Astrocyte (in vitro differentiated cells and primary cell): ENCODE measurements at places on chromosomes 2 and 18.
A peak's percentile ranks its signal among the peaks of the same experiment; 100 is the strongest.

GRCh38 chr18:9971313-9971920 is 57.6 kb downstream of the VAPA start:
- peak; percentile 34 for DNase-seq

GRCh38 chr2:222960126-222960525 is 91.9 kb upstream of the KCNE4 start:
- DNase-seq: peak; percentile 69

DNA sequence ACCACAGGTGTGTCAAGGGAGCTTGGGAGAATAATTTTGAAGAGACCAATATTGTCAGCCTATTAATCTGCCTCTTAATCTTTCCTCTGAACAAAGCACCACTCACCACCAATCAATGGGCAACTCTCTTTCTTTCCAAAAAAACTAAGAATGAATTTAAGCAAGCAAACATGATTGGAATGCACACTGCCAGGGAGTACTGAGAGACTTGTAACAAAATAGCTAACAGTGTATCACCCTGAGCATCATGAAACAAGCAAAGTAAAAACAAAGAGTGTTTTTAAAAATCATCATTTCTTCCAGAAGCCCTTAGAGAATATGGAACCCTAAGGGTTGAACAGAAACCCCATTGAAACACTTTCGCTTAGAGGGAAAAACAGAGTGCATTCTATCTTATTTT is 299.7 kb downstream of the DSEL start:
- peak; percentile 11 for DNase-seq

DNA sequence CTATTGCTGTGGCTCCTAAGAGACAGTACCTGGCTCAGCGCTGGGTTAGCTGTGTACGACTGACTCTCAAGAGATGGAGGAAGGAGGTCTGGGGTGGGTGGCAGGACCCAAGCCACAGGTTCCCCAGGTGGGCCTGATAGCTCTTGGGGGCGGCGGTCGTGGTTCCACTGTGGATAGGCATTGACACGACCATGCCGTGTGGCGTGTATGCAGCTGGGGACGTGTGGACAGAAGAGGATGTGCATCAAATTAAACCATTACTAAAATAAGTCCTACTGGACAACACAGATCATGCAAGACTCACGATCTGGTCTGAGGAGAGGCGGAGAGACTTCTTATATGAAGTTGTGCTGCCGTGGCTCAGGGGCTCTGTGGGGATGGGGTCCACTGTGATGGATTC is 78.1 kb downstream of the EMILIN2 start:
- DNase-seq: no peak

GRCh38 chr2:46821600-46821999 is 94.0 kb downstream of the MCFD2 start:
- DNase-seq: no peak

- DNase-seq: no peak
Measured at GRCh38 chr2:83342860-83343329, 1116.2 kb downstream of the SUCLG1 start.

DNA sequence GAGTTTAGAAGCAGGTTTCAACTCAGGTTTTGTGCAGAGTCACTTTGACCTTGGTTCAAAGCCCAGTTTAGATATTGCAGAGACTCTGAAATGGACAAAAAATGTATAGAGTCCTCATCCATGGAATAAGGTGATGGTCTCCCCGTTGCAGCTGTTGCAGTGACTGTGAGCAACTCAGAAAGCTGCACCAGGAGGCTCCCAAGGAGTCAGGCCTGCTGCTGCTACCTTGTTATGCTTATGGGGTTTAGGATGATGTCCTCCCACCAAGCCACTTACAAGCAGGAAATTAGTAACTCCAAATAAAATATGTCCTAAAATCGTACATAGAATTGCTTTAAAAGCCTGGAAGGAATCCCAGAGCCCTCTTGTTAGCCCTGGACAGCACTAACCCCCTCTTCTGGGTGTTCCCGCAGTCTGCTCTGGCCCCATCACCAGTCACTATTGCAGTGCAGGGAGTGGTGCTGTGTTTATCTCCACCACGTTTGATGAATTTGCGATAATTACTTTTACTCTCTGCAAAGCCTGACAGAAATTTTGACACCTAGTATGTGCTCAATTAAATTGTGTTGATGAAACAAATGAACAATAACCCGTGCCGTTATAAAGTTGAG is 189.0 kb downstream of the CNTNAP5 start:
- DNase-seq: no peak

GRCh38 chr18:40555914-40556313 is 1399.1 kb upstream of the PIK3C3 start:
- no peak for DNase-seq

DNA sequence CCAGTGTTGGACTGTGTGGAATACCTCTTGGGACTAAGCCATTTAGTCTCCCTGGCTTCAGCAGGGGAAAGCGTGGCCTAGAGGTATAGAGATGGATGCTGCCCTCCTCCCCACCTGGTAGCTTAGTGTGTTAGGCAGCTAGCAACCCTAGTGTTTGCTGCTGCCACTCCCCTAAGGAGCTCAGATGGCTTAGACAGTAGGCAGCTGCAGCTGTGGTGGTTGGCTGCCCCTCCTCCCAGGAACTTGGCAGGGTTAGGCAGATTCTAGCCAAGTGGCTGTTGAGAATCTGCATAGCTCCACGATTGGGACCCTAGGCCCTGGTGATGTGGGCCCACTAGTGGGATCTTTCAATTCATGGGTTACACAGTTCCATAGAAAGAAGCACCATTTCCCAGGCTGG is 550.4 kb upstream of the CHAC2 start:
- DNase-seq: no peak

DNA sequence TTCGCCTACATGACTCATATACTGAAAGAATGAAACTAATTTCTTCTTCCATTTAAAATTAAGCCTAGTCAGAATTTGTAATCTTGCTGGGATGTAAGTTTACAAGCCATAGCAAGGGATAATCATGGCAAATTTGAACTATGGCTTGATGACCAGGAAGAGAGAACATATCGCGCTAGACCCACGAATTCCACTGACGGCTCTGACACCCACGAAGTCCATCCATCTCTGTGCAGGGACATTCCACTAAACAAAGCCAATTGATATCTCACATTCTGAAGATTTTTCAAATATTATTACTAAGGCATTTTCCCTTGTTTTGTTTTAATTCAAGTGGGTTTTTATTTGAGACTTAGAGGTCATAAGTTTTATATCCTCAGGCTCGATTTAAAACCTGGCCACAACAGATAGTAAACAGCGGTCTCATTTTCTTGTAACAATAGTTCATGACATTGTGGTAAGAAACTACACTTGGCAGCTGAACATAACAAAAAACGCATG is 113.0 kb downstream of the QPCT start:
- DNase-seq: peak; percentile 87

DNA sequence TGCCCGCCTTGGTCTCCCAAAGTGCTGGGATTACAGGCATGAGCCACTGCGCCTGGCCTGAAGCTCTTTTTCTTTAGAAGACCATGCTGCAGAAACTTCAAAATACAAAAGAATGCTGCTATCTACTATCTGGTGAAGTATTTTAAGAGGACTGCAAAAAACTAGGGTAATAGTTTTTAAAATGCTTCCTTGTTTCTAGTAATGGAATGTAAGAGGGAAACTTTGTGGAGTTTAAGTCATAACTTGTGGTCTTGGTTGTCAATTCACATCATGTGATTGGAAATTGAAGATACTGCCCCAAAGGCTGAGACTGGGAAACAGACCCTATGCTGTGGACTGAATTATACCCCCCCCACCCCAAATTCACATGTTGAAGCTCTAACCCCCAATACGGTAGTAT is 68.3 kb downstream of the B3GNT2 start:
- DNase-seq: no peak

- DNase-seq: no peak
Measured at GRCh38 chr18:55430026-55430425, 158.0 kb downstream of the TCF4 start.

DNA sequence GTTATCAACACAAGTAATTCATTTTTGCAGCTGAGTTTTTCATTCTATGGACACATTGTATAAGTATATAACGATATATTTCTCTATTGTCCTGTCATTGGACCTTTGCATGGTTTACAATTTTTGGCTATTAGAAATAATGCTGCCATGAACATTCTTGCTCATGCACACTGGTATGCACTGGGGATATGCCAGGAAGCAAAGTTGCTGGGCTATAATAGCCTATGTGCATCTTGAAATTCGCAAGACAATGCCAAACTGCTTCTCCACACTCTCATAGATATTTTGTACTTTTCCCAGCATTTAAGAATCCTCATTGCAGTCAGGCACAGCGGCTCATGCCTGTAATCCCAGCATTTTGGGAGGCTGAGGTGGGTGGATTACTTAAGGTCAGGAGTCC is 852.6 kb upstream of the ID2 start:
- no peak for DNase-seq

- no peak for DNase-seq
Measured at GRCh38 chr2:75586971-75587370, 26.2 kb upstream of the EVA1A start.

GRCh38 chr2:229712136-229712535 is 2.2 kb downstream of the DNER start:
- no peak for DNase-seq

- no peak for DNase-seq
Measured at GRCh38 chr2:164797627-164798026, 44.0 kb downstream of the COBLL1 start.

DNA sequence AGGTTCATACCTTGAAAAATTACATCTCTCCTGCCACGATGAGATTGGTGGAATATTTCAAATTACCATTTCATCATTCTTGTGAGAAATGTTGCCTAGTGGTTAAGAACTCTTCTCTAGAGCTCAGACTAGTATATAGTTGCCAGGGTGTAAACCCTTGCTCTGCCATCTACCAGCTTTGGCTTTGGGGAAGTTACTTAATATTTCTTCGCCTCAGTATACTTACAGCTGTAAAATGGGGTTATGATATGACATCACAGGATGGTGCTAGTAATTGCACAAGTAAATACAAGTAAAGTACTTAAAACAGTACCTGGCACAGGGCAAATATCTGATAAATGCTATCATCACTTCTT is 1.5 kb downstream of the SPOPL start:
- no peak for DNase-seq

DNA sequence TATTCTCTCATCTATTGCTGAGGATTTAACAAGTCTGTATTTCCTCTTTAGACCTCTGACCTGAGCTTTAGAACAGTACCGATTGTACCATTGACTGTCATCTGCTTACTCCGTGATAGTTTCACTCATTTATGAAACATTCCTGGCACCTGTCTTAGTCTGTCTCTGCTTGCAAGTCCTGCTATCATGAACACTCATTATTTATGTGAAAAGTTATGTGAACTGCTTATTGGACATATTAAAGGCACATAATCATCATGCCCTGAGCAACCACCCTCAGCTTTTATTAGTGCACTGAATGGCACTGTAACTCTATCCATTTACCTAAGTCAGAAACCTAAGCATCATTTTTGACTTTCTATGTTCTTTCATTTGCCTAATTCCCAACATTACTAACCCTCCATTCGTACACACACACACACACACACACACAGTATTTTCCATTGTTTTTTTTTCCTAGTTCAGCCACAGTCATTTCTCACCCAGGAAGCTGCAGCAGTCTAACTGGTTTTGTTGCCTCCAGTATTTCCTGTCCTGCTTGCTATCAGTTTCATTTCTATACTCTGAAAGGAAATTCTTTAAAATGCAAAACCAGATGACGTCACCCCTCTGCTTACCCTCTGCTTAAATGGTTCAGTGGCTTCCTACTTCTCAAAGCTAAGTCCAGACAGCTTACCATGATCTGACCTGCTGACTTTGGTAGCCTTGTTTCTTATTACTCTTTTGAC is 146.1 kb downstream of the HAUS1 start:
- peak; percentile 90 for DNase-seq

GRCh38 chr2:4256351-4256750 is 553.0 kb downstream of the DCDC2C start:
- DNase-seq: no peak

DNA sequence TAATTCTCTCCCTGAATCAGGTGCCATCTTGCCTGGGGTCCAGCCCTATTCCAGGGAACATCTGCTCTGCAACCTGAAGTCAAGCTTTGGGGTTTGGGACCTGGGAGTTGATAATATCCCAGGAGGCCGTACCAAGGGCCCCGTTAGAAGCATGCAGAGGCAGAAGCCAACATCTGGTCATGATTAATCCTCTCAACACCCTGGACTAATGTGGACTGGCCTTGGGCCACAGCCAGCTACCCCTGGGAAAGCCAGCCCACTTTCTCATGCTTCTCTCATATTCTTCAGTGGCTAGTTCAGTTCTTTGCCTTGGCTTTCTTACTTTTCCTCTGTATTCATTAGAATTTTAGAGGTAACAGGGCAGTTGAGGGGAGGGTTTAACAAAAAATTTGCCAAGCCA is 515.6 kb upstream of the NRP2 start:
- DNase-seq: no peak

GRCh38 chr18:13356032-13356431 is 137.5 kb downstream of the LDLRAD4 start:
- no peak for DNase-seq

DNA sequence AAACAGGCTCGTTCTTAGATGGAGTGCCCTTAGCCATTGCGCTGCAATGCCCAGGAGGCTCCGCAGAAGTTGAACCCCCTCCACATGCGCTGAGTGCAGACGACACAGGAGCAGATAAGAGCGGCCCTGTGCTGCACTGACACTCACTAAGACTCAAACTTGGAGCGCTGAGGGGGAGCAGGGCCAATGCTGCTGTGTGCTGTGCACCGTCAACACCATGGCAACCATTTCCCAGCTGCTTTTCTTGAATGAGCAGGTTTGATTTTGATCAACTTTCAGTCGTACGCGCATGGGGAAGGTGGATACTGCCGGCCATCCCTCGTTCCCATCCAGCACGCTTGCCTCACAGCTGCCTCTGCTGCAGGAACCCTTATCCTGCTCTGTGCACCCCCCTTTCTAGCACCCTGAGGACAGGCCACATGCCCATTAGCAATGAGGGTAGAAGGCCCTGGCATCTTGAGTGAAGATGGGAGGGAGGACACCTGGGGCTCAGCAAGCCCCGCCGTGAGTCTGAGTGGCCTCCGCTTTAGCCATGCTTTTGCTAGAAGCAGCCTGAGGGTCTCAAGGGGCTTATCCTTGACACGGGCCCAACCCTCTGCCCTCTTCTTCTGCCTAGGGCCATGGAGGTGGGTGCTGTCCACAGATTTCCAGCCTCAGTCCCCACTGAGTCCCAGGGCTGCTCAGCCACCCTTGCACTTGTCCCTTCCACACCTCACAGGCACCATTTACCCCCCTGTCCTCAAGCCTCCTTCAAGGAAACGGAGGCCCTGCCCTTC is 271.9 kb downstream of the PHLPP1 start:
- DNase-seq: no peak

GRCh38 chr2:202317080-202317857 is 51.7 kb downstream of the NOP58 start:
- peak; percentile 93 for DNase-seq

- DNase-seq: no peak
Measured at GRCh38 chr2:1979569-1979968, 235.3 kb upstream of the PXDN start.

- DNase-seq: no peak
Measured at GRCh38 chr2:15700131-15700530, 108.5 kb downstream of the DDX1 start.

- no peak for DNase-seq
Measured at GRCh38 chr2:187966924-187967323, 324.8 kb upstream of the GULP1 start.

GRCh38 chr2:177984749-177985148 is 87.8 kb downstream of the PDE11A start:
- peak; percentile 43 for DNase-seq

- DNase-seq: no peak
Measured at GRCh38 chr2:167380555-167380954, 492.3 kb downstream of the XIRP2 start.

- DNase-seq: peak; percentile 89
Measured at GRCh38 chr2:109164739-109165221, 35.8 kb downstream of the SH3RF3 start.
